ENCODE measurements at places on chromosomes 1 and 21.
A peak's percentile ranks its signal among the peaks of the same experiment; 100 is the strongest.

DNA sequence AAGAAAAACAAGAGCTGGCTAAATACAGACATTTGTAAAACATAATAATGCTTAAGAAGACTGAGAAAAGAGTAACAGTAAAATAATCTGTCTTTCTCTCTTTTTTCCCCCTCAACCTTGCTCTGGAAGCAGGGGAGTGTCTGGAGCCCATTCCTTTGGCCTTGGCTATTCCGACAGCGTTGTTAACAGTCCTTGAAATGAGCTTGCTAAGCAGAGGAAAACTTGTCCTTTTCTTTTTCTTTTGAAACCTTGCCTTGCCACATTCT lies 6.7 kb upstream of the CA6 start:
- DNase-seq = no peak

GRCh38 chr1:184036517-184036949 lies 995 bp downstream of the COLGALT2 start:
- peak; percentile 62 for DNase-seq

DNA sequence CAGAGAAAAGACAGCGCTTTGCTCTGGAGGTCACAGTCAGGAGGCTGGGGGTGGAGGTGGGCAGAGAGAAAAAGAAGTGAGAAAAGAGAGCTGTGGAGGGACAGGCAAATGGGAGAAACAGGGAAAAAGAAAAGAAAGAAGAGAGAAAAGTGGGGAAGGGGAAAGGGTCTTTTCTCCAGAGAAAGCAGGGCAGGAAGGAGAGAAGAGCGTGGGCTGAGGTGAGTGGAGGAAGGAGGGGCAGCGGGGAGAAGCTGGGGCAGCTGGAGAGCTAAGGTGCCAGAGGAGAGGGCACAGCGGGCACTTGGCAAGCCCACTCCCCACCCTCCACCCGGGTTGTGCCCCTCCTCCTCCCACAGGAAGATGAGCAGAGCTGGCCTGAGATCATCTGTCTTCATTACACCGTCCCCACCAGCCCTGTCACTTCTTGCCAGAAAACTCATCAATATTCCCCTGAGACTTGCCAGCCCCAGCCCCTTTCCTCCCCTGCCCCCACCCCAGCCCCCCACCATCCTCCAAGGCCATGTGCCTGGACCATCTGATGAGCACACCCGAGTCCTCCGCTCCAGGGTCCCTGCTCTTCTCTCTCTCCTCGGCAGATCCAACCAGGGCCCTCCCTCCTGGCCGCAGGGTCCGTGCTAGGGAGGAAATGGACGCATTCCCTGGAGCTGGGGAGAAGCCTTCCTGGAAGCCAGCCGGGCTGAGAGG lies 17.0 kb upstream of the BLACAT1 start:
- DNase-seq = no peak

DNA sequence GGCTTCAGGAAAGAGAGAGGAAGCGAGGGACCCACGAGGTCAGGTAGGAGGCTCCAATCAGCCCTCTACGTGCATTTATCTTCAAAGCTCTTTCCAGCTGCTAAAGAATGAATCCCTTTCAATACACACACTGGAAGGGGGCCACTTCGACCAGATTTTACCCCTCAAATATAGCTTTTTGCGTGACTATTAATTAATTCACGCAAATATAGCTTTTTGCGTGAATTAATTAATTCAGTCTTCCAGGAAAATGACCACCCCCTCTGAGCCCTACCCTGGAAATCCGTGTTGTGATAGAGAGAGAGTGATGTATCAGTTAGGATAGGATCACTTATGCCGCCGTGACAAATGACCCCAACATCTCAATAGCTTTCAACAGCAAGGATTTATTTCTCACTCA lies 265.2 kb upstream of the TMEM51 start:
- DNase-seq = no peak

DNA sequence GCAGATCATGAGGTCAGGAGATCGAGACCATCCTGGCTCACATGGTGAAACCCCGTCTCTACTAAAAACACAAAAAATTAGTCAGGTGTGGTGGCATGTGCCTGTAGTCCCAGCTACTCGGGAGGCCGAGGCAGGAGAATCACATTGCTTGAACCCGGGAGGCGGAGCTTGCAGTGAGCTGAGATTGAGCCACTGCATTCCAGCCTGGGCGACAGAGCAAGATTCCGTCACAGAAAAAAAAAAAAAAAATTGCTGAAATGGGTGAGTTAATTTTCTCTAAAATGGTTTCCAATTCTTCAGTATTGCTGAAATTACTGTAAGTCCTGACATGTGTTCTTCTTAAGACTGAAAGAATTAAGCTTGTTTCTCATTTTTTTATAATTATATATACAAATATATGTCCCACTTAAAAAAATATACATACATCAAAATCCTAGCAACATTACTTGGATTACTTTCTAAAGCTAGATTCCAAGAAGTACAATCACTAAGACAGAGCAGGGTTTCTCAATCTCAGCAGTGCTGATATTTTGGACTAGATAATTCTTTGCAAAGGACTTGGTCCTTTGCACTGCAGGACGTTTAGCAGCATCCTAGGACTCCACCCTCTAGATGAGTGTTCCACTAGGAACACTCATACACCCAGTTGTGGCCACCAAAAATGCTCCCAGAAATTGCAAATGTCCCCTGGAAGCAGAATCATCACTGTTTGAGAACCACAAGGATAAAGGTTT lies 24.8 kb downstream of the ZNHIT6 start:
- DNase-seq = no peak

GRCh38 chr1:71657891-71658679 lies 577.2 kb upstream of the ZRANB2 start:
- no peak for DNase-seq

GRCh38 chr1:247118946-247119446 lies 14.8 kb upstream of the ZNF669 start:
- DNase-seq = peak; percentile 27

DNA sequence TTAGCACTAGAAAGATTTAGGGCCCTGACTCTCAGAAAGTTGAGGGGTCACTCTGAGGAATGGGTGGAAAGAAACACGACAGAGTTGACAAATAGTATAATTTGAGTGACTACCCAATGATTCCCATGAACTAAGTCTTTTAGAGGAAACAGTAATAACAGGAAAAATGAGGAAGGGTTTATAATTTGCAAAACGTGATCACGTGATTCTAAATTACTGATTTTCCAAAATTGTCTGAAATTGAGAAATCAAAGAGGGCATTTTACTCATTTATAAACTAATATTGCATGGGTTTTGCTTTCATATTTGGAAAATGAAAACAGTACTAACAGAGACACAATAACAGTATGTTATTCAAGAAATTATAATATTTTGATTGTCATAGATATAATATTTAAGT lies 1335.7 kb downstream of the PLA2G4A start:
- DNase-seq = no peak

DNA sequence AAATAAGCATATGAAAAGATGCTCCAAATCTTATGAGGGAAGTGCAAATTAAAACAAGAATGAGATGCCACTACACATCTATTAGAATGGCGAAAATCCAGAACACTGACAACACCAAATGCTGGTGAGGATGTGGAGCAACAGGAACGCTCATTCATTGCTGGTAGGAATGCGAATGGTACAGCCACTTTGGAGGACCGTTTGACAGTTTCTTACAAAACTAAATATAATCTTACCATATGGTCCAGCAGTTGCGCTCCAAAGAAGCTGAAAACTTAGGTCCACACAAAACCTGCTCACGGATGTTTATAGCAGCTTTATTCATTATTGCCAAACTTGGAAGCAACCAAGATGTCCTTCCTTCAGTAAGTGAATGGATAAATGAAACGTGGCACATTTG lies 50.3 kb downstream of the POFUT2 start:
- no peak for DNase-seq

DNA sequence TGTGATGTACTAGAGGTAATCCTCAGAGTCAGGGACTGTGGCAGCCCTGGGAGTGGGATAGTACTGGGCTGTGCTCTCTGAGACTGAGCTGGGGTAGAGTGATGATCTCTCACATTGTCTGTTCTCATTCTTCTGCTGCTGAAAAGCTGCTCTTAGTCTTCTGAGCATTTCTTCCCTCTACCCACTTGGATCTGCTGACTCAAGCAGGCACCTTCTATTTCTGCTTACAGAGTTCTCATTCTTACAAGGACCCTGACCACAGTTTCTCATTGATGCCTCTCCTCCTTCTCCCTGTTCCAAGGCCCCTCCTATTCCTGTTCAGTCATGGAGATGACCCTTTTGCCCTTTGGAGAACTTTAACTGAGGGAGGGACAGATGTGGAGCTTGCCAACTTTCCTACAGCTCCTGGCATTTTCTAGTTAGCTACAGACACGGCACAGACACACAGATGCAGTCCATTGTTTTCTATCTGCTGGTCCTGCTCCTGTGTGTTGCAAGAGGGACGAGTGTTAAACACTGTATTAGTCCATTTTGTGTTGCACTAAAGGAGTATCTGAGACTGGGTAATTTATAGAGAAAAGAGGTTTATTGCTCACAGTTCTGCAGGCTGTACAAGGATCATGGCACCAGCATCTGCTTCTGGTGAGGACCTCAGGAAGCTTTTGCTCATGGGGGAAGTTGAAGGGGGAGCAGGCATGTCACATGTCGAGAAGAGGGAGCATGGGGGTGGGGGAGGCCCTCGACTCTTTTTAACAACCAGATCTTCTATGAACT lies 12.3 kb downstream of the MAPKAPK2 start:
- DNase-seq = no peak

DNA sequence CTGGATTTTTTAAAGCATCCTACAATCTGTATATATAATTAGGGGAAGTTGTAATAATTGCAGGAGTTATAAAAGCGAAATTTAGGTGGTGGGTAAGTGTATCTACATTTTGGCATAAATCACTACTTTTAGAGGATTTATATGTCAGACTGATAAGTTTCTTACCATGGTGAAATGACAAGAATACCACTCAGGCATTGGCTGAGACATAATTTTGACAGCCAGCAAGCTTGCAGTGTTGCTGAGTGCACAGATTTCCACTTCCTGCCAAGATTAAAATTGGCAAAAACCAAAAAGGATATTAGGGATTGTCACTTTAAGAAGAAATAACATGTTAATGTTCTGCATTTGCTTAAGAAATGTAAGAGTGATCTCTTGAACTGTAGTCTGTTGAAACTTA lies 28.2 kb downstream of the NFIA start:
- DNase-seq = no peak

GRCh38 chr1:13901597-13901996 lies 201.6 kb downstream of the PRDM2 start:
- no peak for DNase-seq

- no peak for DNase-seq
Measured at GRCh38 chr1:3000671-3001470, 20.4 kb upstream of the ACTRT2 start.

- no peak for DNase-seq
Measured at GRCh38 chr1:43527111-43527878, 3.4 kb upstream of the PTPRF start.

GRCh38 chr1:203564024-203564423 lies 62.6 kb upstream of the ATP2B4 start:
- DNase-seq = no peak

GRCh38 chr1:31812158-31812829 lies 3.5 kb downstream of the SPOCD1 start:
- no peak for DNase-seq

DNA sequence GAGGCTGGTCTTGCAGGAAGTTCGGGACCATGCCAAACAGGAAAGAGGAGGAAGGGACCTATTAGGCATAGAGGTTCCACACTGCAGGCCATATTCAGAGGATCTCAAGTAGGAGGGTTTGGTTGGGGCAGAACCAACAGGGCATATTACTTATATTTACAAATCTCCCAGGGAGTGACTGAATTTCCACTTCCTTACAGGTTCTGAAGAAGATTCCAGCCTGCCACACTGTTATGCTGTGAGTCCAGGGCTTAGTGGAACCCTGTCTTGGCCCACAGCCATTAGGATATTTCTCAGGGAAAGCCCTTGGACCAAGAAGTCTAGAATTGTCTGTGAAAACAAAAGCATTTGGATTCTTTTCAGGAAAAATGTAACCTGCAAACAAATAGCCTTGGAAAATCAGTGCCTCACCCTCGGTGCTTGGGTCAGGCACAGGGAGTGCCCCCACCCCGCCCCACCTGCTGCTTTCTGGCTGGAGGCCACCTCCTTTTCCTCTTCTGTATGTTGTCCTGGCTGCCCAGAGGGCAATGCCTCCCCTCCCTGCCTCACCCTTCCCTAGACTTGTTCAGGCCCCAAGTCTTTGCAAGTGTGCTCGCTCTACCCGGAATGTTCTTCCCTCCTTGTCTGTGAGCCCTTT lies 41.0 kb upstream of the JUN start:
- DNase-seq = peak; percentile 52

DNA sequence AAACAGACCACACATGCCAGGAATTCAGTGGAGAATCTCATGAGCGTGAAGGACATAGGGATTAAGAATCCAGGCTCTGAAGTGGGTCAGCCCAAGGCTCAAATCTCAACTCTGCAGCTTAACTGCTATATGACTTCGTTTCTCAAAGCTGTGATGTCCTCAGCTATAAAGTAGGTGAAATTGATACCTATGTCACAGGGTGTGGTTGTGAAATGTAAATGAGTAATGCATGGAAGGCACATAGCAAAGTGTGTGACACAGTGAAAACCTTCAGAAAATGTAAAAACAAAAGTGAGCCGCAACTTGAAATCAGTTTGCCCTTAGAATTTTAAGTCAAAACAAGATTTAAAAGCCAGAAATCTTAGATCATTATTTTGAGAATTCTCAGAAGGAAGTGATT lies 145.7 kb upstream of the PRMT6 start:
- DNase-seq = no peak

DNA sequence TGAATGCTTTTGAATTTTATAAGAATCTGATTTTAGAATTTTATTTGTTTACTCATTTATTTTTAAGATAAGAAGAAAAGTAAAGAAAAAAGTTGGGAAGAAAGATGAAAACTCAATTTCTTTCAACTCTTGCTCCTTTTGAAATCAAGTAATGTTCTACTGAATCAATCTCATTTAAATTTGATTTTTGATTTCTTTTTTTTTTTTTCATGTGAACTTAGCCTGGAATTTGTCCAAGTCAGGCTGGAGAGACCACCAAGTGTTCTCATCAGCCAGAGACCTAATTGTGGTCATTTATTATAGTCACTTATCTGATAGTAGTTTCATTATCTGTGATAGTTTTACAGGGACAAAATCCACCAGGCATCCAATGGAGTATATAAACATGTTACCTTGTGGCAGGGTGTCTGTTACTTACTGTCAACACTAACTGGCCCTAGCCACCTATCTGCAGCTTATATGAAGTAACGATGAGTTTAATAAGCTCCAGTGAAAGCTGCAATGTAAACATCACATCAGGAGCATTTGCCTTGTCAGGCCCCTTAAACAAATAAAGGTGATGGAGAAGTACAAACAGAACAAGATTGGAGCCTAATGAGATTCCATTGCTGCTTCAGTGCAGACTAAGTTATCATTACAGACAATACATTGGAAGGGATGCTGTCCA lies 39.2 kb downstream of the HLX start:
- DNase-seq = no peak

GRCh38 chr1:220717800-220718640 lies 27.9 kb downstream of the C1orf115 start:
- DNase-seq = no peak

DNA sequence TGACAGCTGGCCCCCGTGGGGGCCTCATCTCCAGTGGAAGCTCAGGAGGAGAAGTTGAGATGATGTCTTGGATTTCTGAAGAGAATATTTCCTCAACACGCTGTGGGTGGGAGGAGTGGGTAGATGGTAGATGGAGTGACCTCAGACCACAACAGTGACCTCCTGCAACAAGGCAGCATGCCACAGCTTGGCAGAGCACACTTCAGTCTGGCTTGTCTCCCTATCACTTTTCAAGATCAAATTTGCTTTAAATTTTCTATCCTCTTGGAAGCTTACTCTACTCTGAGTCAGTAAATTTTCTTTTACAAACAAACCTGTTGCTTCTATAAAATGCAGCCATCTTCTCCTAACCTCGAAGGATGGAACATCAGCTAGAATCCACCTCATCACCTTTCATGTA lies 59.7 kb downstream of the NTPCR start:
- no peak for DNase-seq

Data from Calu3 (cell line).